M059J (cell line): ENCODE measurements at places on chromosomes 6 and 20. TPM values are rescaled to one million over a fixed set of nuclear protein-coding genes. Genes with fewer than 3 reads are reported as not detected.

DNA sequence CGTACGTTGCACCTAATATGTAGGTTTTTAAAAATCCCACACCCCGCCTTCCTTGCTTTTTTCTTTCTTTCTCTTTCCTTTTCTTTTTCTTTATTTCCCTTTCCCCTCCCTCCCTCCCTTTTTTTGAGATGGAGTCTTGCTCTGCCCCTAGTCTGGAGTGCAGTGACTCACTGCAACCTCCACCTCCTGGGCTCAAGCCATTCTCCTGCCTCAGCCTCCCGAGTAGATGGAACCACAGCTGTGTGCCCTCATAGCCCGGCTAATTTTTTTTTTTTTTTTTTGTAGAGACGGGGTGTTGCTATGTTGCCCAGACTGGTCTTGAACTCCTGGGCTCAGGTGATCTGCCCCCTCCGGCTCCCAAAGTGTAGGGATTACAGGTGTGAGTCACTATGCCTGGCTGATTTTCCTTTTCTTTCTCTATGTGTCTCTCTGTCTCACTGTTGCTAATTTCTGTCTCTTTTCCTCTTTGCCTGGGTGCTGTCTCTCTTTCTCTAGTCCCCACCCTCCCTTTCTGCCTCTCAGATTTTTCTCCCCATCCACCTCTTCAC, 61.2 kb downstream of the SRC start:
- DNase-seq: peak; percentile 60

The CRISP3 gene
- not detected in 2 replicates for total RNA-seq

DNA sequence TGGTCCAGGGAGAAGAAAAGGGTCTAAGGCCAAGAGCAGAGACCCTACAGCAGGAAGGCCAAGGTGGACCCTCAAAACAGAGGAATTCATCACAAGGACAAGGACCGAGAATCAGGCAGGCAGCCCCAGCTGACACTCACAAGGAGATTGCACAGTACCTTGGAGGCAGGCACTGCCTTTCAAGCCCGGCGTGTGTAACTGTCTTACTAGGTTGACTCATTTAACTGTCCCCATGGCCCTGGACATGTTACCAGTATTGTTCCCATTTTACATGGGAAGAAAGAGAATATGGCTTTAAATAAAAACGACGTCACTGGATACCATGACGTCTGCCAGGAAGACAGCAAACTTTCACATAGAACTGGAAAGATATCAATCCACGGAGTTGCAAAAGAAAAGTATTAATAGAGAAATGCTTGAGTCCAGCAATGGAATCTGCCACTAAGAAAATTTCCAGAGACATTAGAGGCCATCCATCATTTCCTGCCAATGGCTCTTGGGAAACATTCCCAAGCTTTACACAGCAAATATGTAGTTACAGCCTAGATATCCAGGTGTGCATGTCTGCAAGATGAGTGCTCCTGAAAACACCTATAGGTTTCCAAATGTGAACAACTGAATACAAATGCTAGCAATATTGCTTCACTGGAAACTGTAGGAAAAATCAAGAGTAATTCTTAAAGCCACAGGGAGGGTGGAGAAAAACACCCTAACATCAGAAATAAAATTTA, 111.5 kb upstream of the RPS6KA2 start:
- no peak for DNase-seq

DNA sequence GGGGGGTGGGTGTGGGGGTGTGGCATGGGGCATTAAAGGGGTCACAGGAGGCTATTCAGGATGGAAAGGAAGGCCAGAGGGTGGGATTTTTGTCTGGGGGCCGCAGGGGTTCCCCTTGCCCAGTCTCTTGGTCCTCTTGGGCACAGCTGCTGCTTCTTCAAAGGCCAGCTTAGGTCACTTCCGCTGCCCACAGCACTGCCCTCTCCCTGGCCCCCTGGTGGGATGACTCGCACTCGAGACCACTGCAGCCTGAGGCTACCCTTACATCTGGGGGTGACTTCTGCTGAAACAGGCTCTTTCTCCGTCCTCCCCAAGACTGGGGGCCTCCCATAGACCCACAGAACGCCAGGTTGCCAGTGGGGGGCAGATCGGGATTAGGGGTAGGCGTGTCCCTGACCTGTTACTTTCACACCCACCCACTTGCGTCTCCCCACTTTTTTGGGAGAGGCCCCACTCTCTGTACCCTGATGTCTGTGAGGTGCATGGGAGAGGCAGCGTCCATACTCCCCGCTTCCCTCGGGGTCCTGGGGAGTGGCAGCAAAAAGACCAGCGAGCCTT, 1.3 kb downstream of the LKAAEAR1 start:
- DNase-seq: no peak

GRCh38 chr6:83878902-83879644, 19.6 kb downstream of the CYB5R4 start:
- DNase-seq: no peak

GRCh38 chr6:71153755-71154325, 134.8 kb upstream of the OGFRL1 start:
- DNase-seq: no peak

DNA sequence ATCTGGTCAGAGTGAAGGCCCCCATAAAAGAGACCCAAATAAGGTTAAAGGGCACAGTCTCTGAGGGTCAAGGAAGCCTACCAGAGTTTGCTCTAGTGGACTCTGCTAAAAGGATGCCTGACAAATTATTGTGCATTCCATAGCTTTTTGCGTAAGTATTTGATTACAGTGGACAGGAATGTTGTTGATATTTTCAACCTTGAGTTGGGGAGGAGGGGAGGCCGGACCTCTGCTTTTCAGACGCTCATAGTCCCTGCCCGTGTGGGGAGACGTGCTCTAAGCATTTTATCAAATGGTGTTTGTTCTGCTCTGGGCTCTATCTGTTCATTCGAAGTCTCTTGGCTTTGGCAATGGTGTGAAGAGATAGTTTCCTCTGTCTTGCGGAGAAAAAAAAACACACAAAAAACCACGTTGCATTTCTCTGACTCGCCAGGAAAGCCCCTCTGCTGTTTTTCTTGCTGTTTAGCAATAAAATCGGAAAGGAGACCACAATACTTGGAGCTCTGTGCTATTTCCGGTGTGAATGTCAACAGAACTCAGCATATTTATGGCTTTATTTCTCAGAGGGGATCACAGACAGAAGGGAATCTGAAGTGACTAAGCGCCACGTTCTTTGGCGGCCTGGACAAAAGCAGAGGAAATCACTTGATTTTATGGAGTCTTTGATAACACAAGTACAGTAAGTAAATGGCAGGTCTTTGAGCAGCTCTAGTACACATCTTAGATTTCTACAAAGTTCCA, 159.8 kb downstream of the ZFP64 start:
- peak; percentile 94 for DNase-seq
